ENCODE measurements at places on chromosomes 16 and 17.

- no peak for DNase-seq
Observed at GRCh38 chr17:78294776-78295175, 63.3 kb downstream of the TMEM235 start.

- DNase-seq = no peak
Observed at GRCh38 chr17:46836500-46836899, 14.9 kb upstream of the WNT9B start.

GRCh38 chr17:55742272-55743102 lies 8.4 kb upstream of the PCTP start:
- DNase-seq = no peak

GRCh38 chr16:28196387-28196987 lies 15.3 kb downstream of the XPO6 start:
- no peak for DNase-seq
